Tongue (tissue), 3 donors: ENCODE measurements at places on chromosomes 13 and 19. TPM values are rescaled to one million over a fixed set of nuclear protein-coding genes. Genes with fewer than 3 reads are reported as not detected.

The EMP3 gene
- total RNA-seq: 27.2 TPM

DNA sequence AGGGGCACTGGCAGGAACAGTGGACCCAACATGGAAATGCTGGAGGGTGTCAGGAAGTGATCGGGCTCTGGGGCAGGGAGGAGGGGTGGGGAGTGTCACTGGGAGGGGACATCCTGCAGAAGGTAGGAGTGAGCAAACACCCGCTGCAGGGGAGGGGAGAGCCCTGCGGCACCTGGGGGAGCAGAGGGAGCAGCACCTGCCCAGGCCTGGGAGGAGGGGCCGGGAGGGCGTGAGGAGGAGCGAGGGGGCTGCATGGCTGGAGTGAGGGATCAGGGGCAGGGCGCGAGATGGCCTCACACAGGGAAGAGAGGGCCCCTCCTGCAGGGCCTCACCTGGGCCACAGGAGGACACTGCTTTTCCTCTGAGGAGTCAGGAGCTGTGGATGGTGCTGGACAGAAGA lies 4.1 kb downstream of the KLK2 start:
- no peak for DNase-seq

- DNase-seq: no peak
Observed at GRCh38 chr13:22848539-22849052, 332.2 kb upstream of the SGCG start.

DNA sequence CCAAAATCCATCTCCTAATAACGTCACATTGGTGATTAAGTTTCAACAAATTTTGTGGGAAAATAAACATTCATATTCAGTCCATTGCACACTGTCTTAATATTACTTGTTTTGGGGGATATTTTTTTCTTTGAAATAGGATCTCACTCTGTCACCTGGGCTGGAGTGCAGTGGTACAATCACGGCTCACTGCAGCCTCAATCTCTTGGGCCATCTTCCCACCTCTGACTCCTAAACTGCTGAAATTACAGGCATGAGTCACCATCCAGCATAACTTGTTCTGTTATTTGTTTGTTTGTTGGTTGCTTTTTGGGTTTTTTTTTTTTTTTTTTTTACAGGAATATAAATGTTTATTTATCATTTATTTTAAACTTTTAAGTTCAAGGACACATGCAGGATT lies 556.1 kb upstream of the SLITRK6 start:
- no peak for DNase-seq

DNA sequence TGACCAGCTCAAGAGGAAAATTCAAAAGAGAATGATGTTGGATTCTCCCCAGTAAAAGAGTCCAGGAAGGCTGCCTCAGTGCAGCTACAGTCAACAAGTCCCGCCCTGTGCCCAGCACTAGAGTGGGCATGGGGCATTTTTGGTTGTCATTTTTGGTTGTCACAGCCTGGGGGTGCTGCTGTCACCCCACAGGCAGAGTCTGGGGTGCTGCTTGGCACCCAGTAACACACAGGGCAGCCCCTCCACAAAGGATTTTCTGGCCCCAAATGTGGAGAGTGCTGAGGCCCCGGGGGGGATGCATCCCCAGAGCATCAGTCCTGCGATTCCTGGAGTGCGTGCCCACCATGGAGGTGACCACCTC lies 28.2 kb upstream of the TMEM255B start:
- DNase-seq: no peak

DNA sequence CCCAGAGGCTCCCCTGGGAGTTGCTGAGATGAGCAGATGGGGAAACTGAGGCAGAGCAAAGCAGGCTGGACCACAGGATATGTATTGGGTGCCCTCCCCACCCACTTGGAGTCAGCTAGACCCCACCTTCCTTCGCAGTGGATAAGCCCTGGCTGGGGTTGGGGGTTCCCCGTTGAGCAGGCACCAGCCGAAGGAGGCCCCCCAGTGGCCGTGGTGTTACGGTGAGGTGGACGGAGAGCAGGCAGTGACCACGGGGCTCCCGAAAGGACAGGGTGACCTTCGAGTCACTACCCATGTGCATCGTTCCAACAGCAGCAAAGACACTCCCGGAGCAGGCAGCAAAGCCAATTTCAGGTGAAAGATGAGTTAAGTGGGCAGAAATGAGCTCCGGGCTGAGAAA lies 62.4 kb upstream of the ADGRE5 start:
- no peak for DNase-seq
